Astrocyte (in vitro differentiated cells and primary cell): ENCODE measurements at places on chromosomes 5 and 9. TPM values are rescaled to one million over a fixed set of nuclear protein-coding genes. Genes with fewer than 3 reads are reported as not detected.

Gene HSD17B3
- 0.26 TPM in 1 of 2 replicates, not detected in the other for total RNA-seq

DNA sequence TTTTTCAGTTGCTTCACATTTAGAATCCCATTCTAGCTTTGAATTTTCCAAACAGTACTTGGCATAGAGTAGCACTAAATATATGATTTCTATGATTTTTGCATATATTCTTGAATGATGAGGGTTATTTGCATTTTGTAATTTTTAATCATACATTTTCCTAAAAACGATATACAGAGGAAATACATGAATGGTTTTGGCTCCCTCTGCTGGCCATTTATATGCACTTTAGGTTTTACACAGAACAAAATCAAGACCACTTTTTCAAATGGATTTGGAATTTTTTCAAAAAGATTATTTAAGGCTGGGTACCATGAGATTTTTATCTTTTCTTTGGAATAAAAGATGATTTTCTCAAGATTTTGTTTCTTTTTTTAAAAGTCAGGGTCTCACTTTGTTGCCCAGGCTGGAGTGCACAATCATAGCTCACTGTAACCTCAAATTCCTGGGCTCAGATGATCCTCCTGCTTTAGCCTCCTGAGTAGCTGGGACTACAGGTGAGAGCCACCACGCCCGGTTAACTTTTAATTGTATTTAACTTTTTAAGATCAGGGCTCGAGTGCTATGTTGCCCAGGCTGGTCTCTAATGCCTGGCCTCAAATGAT is 16.7 kb upstream of the COMMD10 start:
- H3K36me3 ChIP-seq = no peaks in the 10 kb centered on the region
- H3K27ac ChIP-seq = no peak overlapping the region
- peak; percentile 26 for DNase-seq
- H3K4me3 ChIP-seq = no peak overlapping the region

DNA sequence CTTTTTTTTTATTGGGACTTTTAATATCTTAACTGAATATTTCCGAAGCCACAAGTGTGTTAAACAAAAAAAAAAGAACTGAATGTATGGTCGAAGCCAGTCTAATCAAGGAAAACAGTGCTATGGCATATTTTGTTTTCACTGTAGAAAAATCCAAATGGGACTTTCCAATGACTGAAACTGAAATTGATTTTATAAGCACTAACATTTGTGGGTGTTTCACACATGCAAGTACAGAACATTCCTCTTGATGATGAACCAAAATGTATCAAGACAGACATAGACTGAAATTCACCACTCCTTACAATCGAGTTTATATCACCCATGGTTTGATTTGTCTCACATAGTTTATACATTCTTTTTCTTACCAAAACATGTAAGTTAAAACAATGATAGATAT is 1026.8 kb downstream of the CDH18 start:
- H3K4me1 ChIP-seq = no peaks in the 10 kb centered on the region
- no peak overlapping the region for H3K4me3 ChIP-seq
- no peaks in the 10 kb centered on the region for H3K27me3 ChIP-seq
- no peak for DNase-seq

- no peak for DNase-seq
- H3K36me3 ChIP-seq = peaks cover 5% of the 10 kb centered on the region
- no peaks in the 10 kb centered on the region for H3K27me3 ChIP-seq
- H3K27ac ChIP-seq = no peak overlapping the region
- H3K4me3 ChIP-seq = no peak overlapping the region
Measured at GRCh38 chr9:113386571-113387393, 10.0 kb upstream of the HDHD3 start.

DNA sequence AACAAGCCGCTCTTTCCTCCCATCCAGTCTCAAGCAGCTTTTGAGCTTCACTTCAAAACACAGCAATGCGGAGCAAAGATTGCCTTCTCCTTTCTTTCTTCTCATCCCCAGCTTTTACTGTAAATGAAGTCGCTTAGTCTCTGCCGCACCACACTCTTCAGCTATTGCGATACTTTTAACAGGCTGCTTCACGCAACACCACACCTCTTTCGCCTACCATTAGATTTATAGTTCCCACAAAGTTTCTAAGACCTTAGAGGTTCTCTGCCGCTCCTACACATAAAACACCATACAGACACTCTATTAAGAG is 711 bp downstream of the PGGT1B start:
- no peaks in the 10 kb centered on the region for H3K27me3 ChIP-seq
- peaks cover 2% of the 10 kb centered on the region for H3K36me3 ChIP-seq
- peak; percentile 9 for DNase-seq
- H3K4me1 ChIP-seq = peaks cover 17% of the 10 kb centered on the region

DNA sequence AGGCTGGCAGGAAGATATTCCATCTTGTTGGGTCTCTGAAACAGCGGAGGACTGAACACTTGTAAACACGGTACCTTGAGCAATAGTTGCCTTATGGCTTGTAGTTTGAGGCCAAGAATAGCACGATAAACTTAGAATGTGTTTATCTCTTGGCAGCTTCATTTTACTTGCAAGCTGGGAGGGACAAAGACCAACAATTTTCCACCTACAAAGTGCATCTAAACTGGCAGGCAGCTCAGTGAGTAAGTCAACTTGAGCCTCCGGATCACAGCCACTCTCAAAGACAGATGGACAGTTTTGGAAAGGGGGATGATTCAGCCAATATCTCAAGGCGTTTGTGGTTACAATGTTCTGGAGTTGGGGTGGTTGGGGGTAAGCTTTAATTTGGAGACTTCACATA is 652.6 kb downstream of the CETN3 start:
- H3K27ac ChIP-seq = no peak overlapping the region
- H3K4me3 ChIP-seq = no peak overlapping the region
- H3K27me3 ChIP-seq = no peaks in the 10 kb centered on the region
- no peaks in the 10 kb centered on the region for H3K4me1 ChIP-seq

GRCh38 chr5:158877124-158877581 is 222.6 kb downstream of the EBF1 start:
- DNase-seq = no peak
- peaks cover 3% of the 10 kb centered on the region for H3K4me1 ChIP-seq
- no peak overlapping the region for H3K4me3 ChIP-seq
- peaks cover 7% of the 10 kb centered on the region for H3K27me3 ChIP-seq
